ENCODE measurements at places on chromosomes 13 and 19.

DNA sequence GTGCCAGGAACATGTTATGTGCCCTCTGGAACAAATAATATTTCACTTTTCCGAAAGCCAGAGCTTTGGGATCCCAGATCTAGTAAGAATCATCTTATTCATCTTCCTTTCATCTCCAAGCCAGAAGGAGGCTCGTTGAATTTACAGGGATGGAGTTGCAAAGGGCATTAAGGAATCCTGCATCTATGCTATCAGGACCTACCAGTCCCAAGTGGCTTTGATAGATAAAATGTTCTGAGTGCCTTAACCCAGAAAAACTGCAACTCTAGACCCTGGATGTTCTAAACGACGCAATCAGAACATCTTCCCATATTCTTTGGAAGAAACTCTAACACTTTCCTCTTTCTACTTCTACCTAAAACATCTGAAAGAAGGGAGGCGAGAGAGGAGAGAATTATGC is 9.2 kb upstream of the EDDM13 start:
- H3K27me3 ChIP-seq = no peaks in the 10 kb centered on the region
- no peaks in the 10 kb centered on the region for H3K36me3 ChIP-seq
- no peak for DNase-seq
- H3K27ac ChIP-seq = no peak overlapping the region
- peaks cover 5% of the 10 kb centered on the region for H3K4me1 ChIP-seq
- H3K4me3 ChIP-seq = no peak overlapping the region

- H3K4me1 ChIP-seq = no peaks in the 10 kb centered on the region
- no peak overlapping the region for H3K4me3 ChIP-seq
- no peak for DNase-seq
Observed at GRCh38 chr19:33487901-33488800, 33.4 kb downstream of the PEPD start.

DNA sequence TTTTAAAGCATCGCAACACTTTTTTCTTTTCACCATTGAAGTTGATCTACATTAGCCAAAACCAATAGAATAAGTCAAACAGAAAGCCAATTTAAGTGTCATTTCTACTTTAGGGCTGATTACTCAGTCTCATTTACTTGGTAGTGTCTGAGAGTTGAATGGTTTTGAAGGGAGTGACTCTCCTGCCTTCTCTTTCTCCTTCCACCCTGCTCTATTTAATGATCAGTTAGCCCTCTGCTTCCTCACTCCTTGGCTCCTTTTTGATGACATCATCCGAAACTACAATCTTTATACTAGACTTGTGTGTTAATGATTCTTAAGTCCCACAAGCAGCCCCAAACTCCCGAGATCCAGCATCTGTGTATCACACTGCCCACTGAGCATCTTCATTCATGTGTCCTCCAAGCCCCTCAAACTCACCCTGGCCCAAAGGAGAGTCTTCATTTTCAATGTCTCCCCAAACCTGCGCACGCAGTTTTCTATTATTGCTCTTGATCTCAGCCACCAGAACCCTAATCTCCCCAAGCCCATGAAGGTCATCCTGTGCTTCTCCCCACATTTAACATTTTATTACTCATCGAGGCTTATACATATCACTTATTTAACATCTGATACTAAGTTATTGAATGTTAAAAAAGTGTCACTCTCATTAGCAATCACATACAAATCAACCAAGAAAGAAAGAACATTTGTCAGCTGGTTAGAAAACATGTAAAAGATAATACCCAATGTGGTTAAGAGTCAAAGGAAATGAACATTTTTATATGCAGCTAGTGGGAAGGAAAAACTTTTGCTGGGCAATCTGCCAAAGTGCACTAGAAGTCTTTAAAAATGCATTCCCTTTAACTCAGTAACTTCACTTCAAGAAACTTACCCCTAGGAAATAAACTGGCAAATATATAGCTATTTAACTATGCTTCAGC is 32.2 kb upstream of the ARGLU1 start:
- H3K4me1 ChIP-seq = peaks cover 12% of the 10 kb centered on the region
- H3K27me3 ChIP-seq = peaks cover 28% of the 10 kb centered on the region
- H3K4me3 ChIP-seq = no peak overlapping the region
- no peak overlapping the region for H3K27ac ChIP-seq

- no peak for DNase-seq
- no peak overlapping the region for H3K27ac ChIP-seq
- no peaks in the 10 kb centered on the region for H3K27me3 ChIP-seq
- H3K4me3 ChIP-seq = no peak overlapping the region
Observed at GRCh38 chr13:73399347-73400216, 340.8 kb downstream of the KLF5 start.

DNA sequence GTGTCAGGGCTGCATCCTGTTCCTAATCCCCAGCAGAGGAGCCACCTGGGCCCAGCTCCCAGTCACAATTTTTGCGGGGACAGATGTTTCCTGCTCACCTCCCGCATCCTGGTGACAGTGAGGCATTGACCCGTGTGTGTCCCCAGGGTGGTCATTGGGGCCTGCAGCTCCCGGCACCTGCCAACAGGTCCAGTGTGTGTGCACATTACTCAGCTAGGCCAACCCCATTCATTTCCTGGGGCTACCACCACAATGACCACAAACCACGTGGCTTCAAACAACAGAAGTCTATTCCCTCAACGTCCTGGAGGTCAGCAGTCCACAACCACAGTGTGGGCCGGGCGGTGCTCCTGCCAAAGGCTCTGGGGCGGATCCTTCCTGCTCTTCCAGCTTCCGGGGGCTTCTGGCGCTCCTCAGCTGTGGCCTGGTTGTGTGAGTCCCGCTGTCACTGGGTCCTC is 11.9 kb upstream of the F2RL3 start:
- no peaks in the 10 kb centered on the region for H3K27me3 ChIP-seq
- peaks cover 8% of the 10 kb centered on the region for H3K36me3 ChIP-seq
- no peak overlapping the region for H3K27ac ChIP-seq

- no peak for DNase-seq
- H3K4me1 ChIP-seq = peaks cover 6% of the 10 kb centered on the region
- H3K36me3 ChIP-seq = no peaks in the 10 kb centered on the region
- H3K4me3 ChIP-seq = peak overlapping the region; percentile 47
Observed at GRCh38 chr13:52650731-52651130, 1.9 kb upstream of the SUGT1 start.

GRCh38 chr19:38792250-38793111 is 3.5 kb downstream of the LGALS7B start:
- no peaks in the 10 kb centered on the region for H3K27me3 ChIP-seq
- H3K27ac ChIP-seq = no peak overlapping the region
- no peaks in the 10 kb centered on the region for H3K36me3 ChIP-seq
- DNase-seq = peak; percentile 11

DNA sequence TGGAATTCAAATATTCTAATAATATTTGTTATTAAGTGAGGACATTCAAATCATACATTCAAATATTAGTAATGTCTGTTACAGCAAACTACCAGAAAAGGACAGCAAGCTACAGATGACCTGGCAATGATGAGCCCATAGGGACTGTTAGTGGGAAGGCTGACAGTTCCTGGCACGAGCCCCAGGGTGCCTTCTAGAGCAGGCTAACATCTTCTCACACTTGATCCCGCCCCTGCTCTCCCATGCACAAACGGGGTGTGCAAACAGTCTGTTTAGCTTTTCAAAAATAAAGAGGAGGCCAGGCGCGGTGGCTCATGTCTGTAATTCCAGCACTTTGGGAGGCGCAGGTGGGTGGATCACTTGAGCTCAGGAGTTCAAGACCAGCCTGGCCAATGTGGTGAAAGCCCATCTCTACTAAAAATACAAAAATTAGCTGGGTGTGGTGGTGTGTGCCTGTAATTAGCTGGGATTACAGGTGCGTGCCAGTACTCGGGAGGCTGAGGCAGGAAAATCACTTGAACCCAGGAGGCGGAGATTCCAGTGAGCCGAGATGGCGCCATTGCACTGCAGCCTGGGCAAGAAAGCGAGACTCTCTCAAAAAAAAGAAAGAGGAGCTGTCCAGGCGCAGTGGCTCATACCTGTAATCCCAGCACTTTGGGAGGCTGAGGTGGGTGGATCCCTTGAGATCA is 9.6 kb upstream of the GARRE1 start:
- peaks cover 6% of the 10 kb centered on the region for H3K4me1 ChIP-seq
- H3K36me3 ChIP-seq = no peaks in the 10 kb centered on the region
- no peak for DNase-seq
- H3K27ac ChIP-seq = no peak overlapping the region
- H3K27me3 ChIP-seq = no peaks in the 10 kb centered on the region

DNA sequence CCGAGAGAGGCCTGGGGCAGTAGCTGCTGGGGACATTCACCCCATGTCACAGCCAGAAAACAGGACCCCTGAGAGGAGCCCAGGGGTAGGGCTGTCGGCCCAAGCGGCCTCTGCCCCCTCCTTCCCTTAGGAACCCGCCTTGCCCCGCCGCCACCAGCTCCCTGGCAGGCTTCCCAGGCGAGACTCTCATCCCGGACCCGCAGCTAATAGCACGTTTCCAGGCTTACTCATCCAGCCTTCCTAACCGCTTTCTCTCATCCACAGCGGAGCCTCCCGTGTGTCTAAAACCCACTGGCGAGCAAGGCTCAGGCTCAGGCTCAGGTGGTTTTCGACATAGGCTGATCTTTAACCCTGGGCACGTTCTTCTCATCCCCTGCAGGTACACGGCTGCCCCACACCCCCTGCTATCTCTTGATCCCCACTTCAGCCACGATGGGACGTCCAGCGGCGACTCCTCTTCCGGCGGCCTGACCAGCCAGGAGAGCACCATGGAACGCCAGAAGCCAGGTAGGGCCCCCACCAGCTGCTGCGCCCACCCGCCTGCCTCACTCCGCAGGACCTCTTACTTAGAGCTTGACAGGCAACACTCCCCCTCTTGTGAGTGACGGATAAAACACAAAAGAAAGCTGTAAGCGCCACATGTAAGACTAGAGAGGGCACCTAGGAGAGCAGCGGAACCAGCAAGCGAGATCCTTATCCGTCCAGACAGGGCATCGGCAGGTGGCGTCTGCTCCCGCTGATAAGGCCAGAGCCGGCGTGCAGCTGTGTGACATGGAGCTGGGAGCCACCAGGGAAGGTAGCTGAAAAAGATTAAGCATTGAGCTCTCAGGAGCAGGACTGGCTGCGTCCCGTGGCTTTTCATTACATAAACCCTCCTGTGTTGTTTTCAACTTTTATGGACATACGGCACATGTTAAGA is 71.3 kb downstream of the DPF1 start:
- H3K27ac ChIP-seq = no peak overlapping the region
- no peaks in the 10 kb centered on the region for H3K27me3 ChIP-seq
- no peaks in the 10 kb centered on the region for H3K4me1 ChIP-seq
- no peak for DNase-seq

DNA sequence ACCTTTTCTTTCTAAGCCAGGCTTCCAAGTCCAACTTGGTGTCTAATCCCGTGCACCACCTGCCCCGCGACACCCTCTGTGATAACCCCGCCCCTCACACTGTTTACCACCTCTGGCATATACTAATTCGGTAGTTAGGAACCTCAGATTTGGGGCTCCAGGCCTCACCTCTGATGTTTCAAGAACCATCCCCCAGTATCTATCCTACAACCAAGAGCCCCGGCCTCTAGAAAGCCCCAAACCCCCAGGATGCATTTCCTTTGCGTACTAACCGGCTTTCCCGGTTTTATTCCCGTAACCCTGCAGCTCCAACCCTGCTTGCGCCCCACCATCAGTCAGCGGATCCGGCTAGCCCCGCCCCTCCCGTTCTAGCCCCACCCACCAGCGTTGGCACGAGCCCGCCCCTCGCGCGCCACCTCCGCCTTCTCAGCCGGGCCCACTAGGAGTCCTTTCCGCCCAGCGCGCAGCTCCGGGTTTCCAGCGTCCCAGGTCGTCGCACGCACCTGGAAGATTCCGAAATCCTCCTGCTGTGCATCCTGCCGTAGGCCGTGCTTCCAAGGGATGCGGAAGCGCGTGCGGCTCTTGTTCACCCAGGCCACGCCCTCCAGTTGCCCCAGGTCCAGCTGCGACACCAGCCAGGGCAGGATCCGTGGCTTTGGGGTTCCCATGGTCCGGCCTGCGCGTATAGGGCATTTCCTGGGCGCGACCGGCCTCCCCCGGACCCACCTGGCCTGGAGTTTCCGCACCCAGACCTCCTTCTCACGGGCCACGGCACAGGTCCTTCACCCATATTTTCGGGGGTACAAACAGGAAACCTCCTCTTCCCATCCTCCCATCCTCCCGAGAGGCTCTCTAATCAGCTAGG is 1.3 kb downstream of the IRF3 start:
- H3K4me1 ChIP-seq = peaks cover 43% of the 10 kb centered on the region
- peak overlapping the region; percentile 100 for H3K4me3 ChIP-seq
- DNase-seq = peak; percentile 90
- peak overlapping the region; percentile 100 for H3K27ac ChIP-seq
- no peaks in the 10 kb centered on the region for H3K27me3 ChIP-seq
- H3K36me3 ChIP-seq = peaks cover 10% of the 10 kb centered on the region

DNA sequence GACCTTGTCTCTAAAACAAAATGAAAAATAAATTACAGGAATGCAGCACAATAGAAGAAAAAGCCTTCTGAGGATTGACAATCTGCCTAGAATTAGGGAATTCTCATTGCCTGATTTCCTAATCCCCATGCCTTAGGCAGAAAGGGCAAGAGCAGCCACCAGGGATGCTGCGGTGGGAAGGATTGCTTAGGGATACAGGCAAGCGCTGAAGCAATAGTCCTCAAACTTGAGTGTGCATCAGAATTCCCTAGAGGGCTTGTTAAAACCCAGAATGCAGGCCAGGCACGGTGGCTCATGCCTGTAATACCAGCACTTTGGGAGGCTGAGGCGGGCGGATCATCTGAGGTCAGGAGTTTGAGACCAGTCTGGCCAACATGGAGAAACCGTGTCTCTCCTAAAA is 1.0 kb upstream of the OR7C2 start:
- no peak overlapping the region for H3K4me3 ChIP-seq
- peaks cover 20% of the 10 kb centered on the region for H3K27me3 ChIP-seq
- peaks cover 5% of the 10 kb centered on the region for H3K4me1 ChIP-seq
- no peak overlapping the region for H3K27ac ChIP-seq
- no peak for DNase-seq

DNA sequence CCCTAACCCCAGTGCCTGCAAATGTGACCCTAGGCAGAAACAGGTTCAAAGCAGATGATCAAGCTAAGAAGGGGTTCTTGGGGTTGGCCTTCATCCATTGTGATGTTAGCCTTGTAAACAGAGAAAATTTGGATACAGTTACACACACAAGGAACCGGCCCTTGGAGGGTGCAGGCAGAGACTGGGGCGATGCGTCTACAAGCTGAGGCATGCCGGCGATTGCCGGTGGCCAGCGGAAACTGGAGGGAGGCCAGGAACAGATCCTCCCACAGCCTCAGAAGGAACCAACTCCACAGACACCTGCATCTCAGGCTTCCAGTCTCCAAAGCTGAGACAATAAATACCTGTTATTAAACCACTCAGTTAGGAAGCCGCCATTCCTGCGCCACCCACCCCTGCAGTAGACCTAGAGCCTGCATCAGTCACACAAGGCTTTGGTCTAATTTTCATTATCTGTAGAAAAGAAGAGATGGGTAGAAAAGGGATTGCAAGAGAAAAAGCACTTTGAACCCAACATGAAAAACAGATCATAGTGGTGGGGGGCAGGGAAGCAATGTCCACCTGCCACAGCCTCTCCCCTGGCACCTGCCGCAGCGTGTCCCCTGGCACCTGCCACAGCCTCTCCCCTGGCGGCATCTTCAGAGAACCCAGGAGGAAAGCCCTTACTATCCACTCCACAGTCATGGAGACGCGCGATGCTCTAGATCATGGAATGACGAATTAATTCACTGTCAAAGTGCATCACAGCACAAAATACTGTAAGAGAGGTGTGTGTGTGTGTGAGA is 119.7 kb upstream of the SOX1 start:
- no peak for DNase-seq
- no peaks in the 10 kb centered on the region for H3K4me1 ChIP-seq
- H3K27ac ChIP-seq = no peak overlapping the region
- H3K36me3 ChIP-seq = no peaks in the 10 kb centered on the region
- no peaks in the 10 kb centered on the region for H3K27me3 ChIP-seq

GRCh38 chr13:98447130-98447529 is 129.8 kb downstream of the STK24 start:
- no peaks in the 10 kb centered on the region for H3K27me3 ChIP-seq
- peaks cover 6% of the 10 kb centered on the region for H3K36me3 ChIP-seq
- peaks cover 24% of the 10 kb centered on the region for H3K4me1 ChIP-seq
- no peak overlapping the region for H3K4me3 ChIP-seq
- peak overlapping the region; percentile 88 for H3K27ac ChIP-seq

Measured in T-helper 17 cell (primary cell).